Hepatocyte (in vitro differentiated cells): ENCODE measurements at places on chromosomes 5 and 9. TPM values are rescaled to one million over a fixed set of nuclear protein-coding genes. Genes with fewer than 3 reads are reported as not detected.

The GFPT2 gene
- 15.9 and 25.0 TPM in 2 replicates for total RNA-seq

The LRRTM2 gene
- 0.16 and 0.47 TPM in 2 replicates for total RNA-seq

The TAL2 gene
- not detected in 2 replicates for total RNA-seq

The IL4 gene
- total RNA-seq = not detected in 2 replicates

The PCDHGB1 gene
- total RNA-seq = 0.24 and 0.53 TPM in 2 replicates

The FBN2 gene
- 108 and 143 TPM in 2 replicates for total RNA-seq

The C9orf72 gene
- total RNA-seq = 30.3 and 32.7 TPM in 2 replicates

The IFNA13 gene
- total RNA-seq = not detected in 2 replicates

The HAPLN1 gene
- 43.0 and 49.7 TPM in 2 replicates for total RNA-seq

DNA sequence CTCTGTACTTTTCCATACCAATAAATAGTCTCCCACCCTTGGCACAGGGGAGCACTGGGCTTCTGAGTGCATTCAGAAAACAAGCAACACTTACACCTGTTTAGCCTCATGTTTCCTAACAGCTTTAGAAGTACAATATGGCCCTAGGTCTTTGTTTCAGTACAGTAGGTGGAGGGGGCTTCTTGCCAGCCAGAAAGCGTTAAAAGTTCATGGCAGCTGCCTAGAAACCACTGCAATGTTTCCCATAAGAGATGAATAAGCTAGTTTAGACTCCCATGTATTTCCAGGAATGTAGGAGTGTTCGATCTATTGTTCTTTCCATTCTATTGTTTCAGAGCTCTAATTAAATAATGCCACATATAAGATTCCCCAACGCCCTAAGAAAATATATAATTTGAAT is 444.8 kb downstream of the ARHGEF28 start:
- H3K36me3 ChIP-seq = no peaks in the 10 kb centered on the region
- H3K27ac ChIP-seq = no peak overlapping the region
- H3K4me1 ChIP-seq = peaks cover 13% of the 10 kb centered on the region
- no peaks in the 10 kb centered on the region for H3K27me3 ChIP-seq

GRCh38 chr9:75169623-75170022 is 81.3 kb downstream of the OSTF1 start:
- H3K27me3 ChIP-seq = no peaks in the 10 kb centered on the region
- no peak overlapping the region for H3K27ac ChIP-seq
- H3K4me3 ChIP-seq = no peak overlapping the region
- no peak for DNase-seq
- no peaks in the 10 kb centered on the region for H3K4me1 ChIP-seq

DNA sequence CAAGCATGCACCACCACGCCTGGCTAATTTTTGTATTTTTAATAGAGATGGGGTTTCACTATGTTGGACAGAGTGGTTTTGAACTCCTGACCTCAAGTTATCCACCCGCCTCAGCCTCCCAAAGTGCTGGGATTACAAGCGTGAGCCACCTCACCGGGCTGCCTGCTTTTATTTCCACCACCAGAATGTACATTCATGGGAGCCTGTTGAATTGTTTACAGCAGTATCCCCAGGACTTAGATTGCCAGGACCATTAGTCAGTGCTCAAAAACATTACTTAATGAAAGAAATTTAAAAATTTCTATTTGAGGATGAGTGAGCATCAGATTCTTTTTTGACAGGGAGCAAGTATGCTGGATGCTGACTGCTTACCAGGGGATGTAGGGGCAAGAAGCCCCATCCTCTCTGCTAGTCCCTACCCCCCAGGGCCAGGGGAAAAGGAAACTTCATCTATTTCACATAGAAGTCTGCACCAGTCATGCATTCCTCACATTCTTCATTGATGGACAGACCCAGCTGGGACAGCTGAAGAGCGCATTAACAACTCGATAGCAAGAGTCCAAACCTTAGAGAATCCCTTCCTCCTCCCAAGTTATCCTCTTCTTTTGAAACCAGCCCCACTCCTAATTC is 10.3 kb upstream of the RGMB start:
- no peaks in the 10 kb centered on the region for H3K27me3 ChIP-seq
- H3K4me1 ChIP-seq = no peaks in the 10 kb centered on the region
- H3K36me3 ChIP-seq = no peaks in the 10 kb centered on the region
- H3K27ac ChIP-seq = no peak overlapping the region

GRCh38 chr9:18154661-18155060 is 319.3 kb upstream of the ADAMTSL1 start:
- no peaks in the 10 kb centered on the region for H3K27me3 ChIP-seq
- H3K4me3 ChIP-seq = no peak overlapping the region
- H3K36me3 ChIP-seq = no peaks in the 10 kb centered on the region
- peaks cover 4% of the 10 kb centered on the region for H3K4me1 ChIP-seq
- no peak for DNase-seq
- H3K27ac ChIP-seq = no peak overlapping the region

DNA sequence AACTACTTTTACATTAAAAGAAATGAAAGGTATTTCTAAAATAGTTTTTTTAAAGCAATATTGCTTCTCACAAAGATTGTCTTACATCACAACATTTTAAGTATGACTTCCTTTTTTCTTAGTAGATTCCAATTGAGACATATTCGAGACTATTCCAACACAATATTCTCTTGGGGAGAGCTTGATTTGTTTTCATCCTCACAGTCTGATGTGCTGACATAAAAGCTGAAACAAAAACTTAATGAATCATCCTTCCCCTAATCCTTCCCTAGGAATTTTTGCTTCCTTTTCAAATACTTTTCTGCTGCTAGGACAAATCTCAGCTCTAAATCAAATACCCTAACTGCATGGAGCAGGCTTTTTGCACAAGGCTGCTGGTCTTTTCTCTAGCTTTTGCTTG is 245.8 kb upstream of the MAP3K1 start:
- H3K27ac ChIP-seq = no peak overlapping the region
- H3K4me1 ChIP-seq = no peaks in the 10 kb centered on the region
- H3K36me3 ChIP-seq = no peaks in the 10 kb centered on the region
- DNase-seq = no peak
- no peaks in the 10 kb centered on the region for H3K27me3 ChIP-seq

- no peaks in the 10 kb centered on the region for H3K4me1 ChIP-seq
- H3K27me3 ChIP-seq = no peaks in the 10 kb centered on the region
- H3K27ac ChIP-seq = no peak overlapping the region
- no peak overlapping the region for H3K4me3 ChIP-seq
- no peak for DNase-seq
These were observed 599.6 kb upstream of the GRAMD2B start for GRCh38 chr5:125823572-125823971.

GRCh38 chr5:24353611-24354010 is 291.2 kb downstream of the CDH10 start:
- no peaks in the 10 kb centered on the region for H3K27me3 ChIP-seq
- DNase-seq = no peak

GRCh38 chr5:16807547-16807864 is 128.6 kb downstream of the MYO10 start:
- no peak for DNase-seq
- H3K27ac ChIP-seq = no peak overlapping the region
- H3K36me3 ChIP-seq = no peaks in the 10 kb centered on the region

DNA sequence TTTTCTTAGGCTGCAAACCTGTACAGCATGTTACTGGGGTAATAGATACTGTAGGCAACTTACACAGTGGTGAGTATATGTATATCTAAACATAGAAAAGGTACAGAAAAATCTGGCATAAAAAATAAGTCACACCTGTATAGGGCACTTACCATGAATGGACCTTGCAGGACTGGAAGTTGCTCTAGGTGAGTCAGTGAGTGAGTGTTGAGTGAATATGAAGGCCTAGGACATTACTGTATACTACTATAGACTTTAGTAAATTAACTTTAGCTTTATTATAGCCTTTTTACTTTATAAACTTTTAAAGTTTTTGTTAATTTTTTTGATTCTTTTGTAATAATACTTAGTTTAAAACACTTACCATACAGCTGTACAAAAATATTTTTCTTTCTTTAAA is 51.3 kb downstream of the DENND4C start:
- H3K27me3 ChIP-seq = no peaks in the 10 kb centered on the region
- H3K36me3 ChIP-seq = peaks cover 4% of the 10 kb centered on the region
- DNase-seq = no peak
- H3K27ac ChIP-seq = no peak overlapping the region

DNA sequence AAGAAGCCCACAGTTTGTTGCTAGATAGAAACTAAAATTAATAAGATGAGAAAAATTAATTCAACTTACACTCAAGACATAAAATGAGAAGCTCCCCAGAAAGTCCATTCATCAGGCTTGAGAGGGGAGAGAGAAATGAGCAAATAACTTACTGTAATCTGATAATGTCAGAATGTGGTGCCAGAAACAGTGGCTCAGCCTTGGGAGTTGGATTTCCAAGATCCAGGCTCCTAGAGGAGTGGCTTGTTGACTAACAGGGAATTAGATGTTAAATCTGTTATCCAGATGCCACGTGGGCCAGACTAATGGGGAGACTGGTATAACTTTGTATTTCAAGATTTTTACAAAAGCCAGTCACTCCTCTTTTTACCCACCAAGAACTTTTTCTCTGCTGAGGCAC is 458.2 kb downstream of the GADD45G start:
- no peaks in the 10 kb centered on the region for H3K36me3 ChIP-seq
- no peak for DNase-seq
- no peaks in the 10 kb centered on the region for H3K27me3 ChIP-seq
- H3K4me3 ChIP-seq = no peak overlapping the region
- no peak overlapping the region for H3K27ac ChIP-seq

GRCh38 chr5:55800924-55801323 is 50.2 kb upstream of the IL31RA start:
- no peak overlapping the region for H3K27ac ChIP-seq
- H3K27me3 ChIP-seq = no peaks in the 10 kb centered on the region
- H3K4me3 ChIP-seq = no peak overlapping the region
- no peaks in the 10 kb centered on the region for H3K36me3 ChIP-seq
- DNase-seq = no peak

GRCh38 chr5:165258197-165258771 is 1752.9 kb downstream of the MAT2B start:
- no peaks in the 10 kb centered on the region for H3K36me3 ChIP-seq
- H3K4me1 ChIP-seq = peaks cover under 1% of the 10 kb centered on the region
- H3K4me3 ChIP-seq = no peak overlapping the region
- DNase-seq = no peak

- H3K36me3 ChIP-seq = no peaks in the 10 kb centered on the region
- no peak overlapping the region for H3K4me3 ChIP-seq
- H3K27ac ChIP-seq = no peak overlapping the region
- DNase-seq = no peak
- H3K4me1 ChIP-seq = no peaks in the 10 kb centered on the region
- H3K27me3 ChIP-seq = no peaks in the 10 kb centered on the region
These were observed 13.3 kb upstream of the HSDL2 start for GRCh38 chr9:112366591-112366990.

DNA sequence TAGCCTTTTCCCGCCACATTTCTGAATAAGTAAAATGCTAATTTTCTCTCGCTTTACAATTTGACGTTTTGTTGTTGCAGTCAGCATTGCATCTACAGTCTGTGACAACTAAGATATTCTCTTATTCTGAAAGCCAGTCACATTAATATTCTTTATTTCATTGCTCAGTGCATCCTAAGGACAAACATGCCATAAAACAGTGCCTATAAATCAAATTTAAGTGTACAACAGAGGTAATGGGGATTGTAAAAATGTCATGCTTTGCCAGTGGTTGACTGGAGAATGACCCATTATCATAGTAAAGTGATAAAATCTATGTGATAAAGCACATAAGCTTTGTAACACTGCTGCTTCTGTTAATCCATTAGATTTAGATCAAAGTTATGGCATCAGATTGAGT is 1850.0 kb upstream of the ACO1 start:
- no peak overlapping the region for H3K4me3 ChIP-seq
- DNase-seq = no peak
- no peaks in the 10 kb centered on the region for H3K4me1 ChIP-seq

DNA sequence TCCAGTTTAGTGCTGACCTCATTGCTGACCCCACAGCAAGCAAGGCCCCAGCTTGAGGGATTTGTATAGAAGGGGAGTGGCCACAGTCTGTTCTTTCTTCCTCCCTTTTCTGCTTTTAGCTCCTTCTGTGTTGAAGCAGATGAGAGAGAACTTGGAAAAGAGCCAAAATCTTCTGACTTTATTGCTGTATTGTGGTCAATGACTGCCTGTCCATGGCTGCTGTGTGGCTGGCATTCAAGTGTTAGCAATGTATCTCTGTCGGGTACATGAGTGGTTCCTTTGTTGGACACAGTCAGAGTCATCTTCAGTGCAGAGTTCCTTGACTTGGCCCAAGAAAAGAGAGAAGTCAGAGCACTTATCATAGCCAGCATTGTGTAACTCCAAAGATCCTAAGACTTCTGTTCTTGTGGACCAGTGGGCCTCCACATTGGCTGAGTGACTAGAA is 154.1 kb downstream of the LRRC70 start:
- H3K4me1 ChIP-seq = no peaks in the 10 kb centered on the region
- H3K27me3 ChIP-seq = no peaks in the 10 kb centered on the region
- no peaks in the 10 kb centered on the region for H3K36me3 ChIP-seq
- no peak overlapping the region for H3K4me3 ChIP-seq
- no peak overlapping the region for H3K27ac ChIP-seq

GRCh38 chr5:74657165-74657564 is 16.6 kb upstream of the ENC1 start:
- no peak overlapping the region for H3K4me3 ChIP-seq
- no peak for DNase-seq
- no peaks in the 10 kb centered on the region for H3K27me3 ChIP-seq
- H3K36me3 ChIP-seq = no peaks in the 10 kb centered on the region
- no peaks in the 10 kb centered on the region for H3K4me1 ChIP-seq
- no peak overlapping the region for H3K27ac ChIP-seq

- no peak for DNase-seq
- H3K4me1 ChIP-seq = no peaks in the 10 kb centered on the region
- no peak overlapping the region for H3K4me3 ChIP-seq
- no peaks in the 10 kb centered on the region for H3K27me3 ChIP-seq
- H3K36me3 ChIP-seq = no peaks in the 10 kb centered on the region
These were observed 1410.5 kb upstream of the CDH18 start for GRCh38 chr5:21398511-21398910.

DNA sequence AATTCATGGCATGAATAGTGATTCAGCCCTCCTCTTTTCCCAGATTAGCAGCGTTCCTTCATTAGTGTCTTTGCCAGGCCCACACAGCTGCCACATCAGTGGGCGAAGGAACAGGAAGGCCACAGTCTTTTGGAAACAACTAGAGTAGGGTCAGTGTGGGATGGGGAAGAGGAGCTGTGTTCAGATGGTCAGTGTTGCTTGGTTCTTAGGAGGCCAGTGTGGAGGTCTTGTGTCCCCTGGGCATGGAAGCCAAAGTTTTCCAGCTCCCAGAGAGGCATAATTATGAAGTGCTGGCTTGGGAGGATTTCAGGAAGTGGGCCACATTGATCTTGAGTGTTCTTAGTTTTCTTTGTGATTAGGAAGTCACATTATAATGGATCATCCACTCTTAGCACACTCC is 269.6 kb downstream of the PSAT1 start:
- H3K27ac ChIP-seq = no peak overlapping the region
- H3K36me3 ChIP-seq = no peaks in the 10 kb centered on the region
- H3K4me3 ChIP-seq = no peak overlapping the region
- no peaks in the 10 kb centered on the region for H3K27me3 ChIP-seq
- DNase-seq = no peak
- no peaks in the 10 kb centered on the region for H3K4me1 ChIP-seq

- H3K36me3 ChIP-seq = no peaks in the 10 kb centered on the region
- no peak overlapping the region for H3K4me3 ChIP-seq
- no peak overlapping the region for H3K27ac ChIP-seq
- no peak for DNase-seq
- H3K27me3 ChIP-seq = no peaks in the 10 kb centered on the region
These were observed 80.8 kb downstream of the MAPKAP1 start for GRCh38 chr9:125626187-125626586.

GRCh38 chr5:109567374-109568044 is 122.2 kb upstream of the MAN2A1 start:
- H3K4me1 ChIP-seq = no peaks in the 10 kb centered on the region
- H3K27ac ChIP-seq = no peak overlapping the region
- no peaks in the 10 kb centered on the region for H3K36me3 ChIP-seq
- H3K27me3 ChIP-seq = no peaks in the 10 kb centered on the region
